ENCODE measurements at places on chromosomes 2 and 18.

DNA sequence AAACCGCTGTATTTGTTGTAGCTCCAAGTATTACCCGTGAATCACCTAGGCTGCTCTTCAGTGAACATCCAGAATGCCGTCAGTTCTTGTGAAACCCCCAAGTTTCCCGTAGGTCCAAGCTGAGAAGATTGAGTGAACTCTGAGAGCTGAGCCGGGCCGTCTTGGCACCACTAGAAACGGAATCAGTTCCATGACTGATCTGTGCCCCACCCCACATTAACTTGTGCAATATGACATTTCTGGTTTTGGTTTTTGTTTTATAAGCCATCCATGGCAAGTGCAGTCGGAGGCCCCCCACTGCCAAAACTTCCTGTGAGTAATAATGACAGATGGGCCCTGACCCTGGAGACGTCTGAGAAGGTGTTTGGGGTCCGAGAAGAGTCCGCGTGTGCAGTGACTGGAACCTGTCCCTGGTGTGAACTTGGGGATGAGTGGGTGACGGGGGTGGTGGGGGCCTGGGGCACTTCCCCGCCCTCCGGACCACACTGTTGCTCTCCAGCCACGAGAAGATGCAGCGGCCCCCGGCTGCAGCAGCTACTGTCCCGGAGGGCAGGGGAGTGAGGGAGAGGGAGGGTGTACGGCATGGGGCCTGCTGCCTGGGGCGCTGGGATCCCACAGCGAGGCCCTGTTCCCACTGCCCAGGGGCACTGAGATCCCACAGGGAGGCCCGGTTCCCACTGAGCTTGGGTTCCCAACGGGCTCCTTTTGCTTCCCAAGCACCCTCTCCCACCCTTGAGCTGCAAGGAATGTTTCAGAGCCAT is 26.5 kb downstream of the NFATC1 start:
- no peak for ATAC-seq

DNA sequence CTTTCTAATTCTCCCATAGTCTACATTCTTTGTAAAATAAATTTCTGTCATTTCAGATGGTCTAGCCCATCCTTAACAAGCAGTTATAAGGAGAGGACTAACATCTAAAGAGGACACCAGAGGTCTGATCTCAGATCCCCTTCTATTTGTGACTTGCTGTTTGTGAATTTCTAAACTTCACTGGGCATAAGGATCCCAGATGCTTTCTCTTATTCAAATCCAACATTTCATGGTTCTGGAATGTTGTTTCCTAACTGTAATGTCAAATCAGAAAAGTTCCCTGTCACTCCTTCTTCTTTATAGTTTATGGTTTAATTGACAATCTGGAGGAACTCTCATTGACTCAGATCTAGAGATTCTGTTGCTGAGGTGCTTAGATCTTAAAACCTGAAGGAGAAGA is 430.2 kb downstream of the MEIS1 start:
- ATAC-seq = no peak

GRCh38 chr2:189467593-189467992 is 26.3 kb downstream of the WDR75 start:
- ATAC-seq = no peak

- no peak for ATAC-seq
Measured at GRCh38 chr2:96962567-96963203, 23.7 kb downstream of the FAM178B start.

DNA sequence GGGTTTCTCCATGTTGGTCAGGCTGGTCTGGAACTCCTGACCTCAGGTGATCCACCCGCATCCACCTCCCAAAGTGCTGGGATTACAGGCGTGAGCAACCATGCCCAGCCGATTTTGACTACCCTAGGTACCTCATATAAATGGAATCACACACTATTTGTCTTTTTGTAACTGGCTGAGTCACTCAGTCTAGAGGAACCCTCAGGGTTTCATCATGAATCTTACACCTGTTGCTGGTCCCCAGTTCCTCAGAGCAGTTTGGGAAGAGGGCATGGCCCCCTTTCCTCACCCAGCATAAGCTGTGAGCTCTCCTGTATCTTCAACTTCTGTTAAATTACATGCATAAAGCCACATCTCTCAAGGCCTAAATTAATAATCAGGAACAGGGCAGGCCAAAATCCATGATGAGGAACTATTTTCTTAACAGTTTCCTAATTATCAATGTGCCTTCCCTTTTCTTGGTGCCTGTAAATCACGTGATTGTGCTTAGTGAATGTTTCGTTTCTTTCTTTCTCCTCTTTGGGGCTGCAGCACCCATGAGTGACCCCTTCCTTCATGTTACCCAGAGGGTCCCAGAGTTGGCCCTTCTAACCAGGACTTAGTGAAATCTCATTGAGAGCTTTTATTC is 20.9 kb downstream of the DYSF start:
- ATAC-seq = no peak

GRCh38 chr2:219228041-219228910 is 1.2 kb downstream of the ATG9A start:
- no peak for ATAC-seq

DNA sequence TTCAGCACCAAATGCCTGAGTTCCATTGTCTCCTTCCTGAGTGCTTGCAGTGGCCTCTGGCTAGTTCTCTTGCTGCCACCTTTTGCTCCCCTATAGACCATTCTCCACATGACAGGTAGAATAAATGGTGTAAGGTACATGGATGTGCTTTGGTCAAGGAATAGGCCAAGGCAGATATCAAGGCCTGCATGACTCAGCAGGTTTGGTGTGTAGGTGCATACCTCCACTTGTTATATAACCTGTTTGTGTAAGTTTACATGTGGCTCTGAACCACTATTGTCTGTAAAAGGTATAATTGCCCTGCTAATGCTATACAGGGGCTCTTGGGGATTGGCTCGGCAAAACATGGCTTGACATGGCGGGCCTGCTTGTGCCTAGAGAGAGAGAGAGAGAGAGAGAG is 143.5 kb downstream of the KLHL14 start:
- no peak for ATAC-seq

DNA sequence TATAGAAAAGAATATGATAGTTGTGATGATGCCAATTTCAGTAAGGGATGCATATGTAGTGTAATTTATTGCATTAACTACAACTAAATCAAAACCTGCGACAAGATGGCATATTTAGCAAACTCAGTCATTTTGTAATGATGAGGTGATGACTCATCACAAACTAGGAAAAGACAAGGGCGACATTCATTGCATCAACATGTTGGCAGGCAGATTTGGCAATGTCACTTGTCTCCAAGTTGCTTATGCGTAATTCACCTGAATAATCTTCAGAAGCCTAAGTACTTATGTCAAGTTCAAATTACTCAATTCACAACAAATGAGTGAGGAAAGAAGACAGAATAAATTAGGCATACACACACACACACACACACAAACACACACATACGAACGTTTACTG is 273.2 kb upstream of the RGPD4 start:
- ATAC-seq = no peak
